Bone marrow (tissue), 2 donors: ENCODE measurements at places on chromosomes 3 and 15.

DNA sequence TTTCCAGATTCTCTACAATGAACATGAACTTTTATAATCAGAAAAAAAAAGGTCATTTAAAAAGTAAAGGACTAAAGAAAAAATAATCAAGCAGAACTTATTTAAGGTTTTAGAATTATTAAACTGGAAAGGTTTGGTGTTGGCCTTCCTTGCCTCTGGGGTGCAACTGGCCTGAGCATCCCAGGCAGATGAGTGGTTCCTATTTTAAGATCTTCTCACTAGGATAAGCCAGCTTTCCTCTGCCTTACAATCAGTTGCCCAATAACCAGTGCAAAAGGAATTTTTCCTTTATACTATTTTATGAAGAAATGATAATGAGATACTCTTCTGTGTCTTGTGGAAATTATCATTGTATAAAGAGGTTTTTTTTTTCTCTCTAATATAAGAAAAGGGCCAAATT, 56.6 kb downstream of the SEC22A start:
- no peak for DNase-seq

DNA sequence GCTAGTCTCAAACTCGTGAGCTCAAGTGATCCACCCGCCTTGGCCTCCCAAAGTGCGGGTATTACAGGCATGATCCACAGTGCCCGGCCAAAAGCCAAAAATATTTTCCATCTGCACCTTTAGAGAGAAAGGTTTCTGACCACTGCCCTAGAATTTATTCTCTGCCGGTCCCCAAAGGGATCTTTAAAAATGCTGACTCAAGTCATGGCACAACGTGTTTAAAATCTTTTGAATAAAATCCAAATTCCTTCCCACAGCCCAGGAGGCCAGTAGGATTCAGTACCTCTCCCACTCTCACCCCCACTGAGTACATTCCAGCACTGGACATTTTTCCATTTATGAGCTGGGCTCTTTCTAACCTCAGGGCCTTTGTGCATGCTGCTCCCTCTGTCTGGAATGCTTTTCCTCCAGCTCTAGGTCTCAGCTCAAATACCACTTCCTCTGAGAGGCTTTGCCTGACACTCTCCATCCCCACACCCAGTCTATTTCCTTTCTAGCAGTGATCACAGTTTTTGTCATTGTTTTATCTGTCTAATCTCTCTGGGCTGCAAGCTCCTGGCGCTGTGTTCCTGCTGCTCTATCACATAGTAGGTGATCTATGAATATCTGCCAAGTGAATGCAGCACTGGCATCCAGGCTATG, 502.9 kb downstream of the SHQ1 start:
- DNase-seq: no peak

DNA sequence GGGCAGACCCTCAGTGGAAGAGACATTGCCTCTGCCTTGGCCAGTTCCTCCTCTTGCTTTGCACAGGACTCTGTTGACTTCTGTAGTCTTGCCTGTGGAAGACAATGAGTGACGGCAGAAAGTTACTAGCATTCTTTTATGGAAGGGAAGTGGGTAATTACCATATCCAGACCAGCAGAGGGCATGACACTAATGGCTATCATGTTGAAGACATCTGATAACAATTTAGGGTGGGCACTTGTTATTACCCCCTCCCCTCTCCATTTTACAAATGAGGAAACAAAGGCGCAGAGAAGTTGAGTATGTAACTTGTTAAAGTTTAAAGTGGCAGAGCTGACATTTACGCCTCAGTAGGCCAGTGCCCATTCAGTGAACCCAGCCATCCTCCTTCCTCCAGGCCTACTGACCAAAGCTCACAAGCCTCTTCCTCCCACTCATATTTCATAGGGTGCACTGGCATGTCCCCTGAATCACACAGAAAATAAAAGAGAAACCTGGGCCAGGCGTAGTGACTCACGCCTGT, 48.2 kb upstream of the FMN1 start:
- DNase-seq: no peak

GRCh38 chr3:178960181-178960580, 111.4 kb downstream of the ZMAT3 start:
- no peak for DNase-seq

DNA sequence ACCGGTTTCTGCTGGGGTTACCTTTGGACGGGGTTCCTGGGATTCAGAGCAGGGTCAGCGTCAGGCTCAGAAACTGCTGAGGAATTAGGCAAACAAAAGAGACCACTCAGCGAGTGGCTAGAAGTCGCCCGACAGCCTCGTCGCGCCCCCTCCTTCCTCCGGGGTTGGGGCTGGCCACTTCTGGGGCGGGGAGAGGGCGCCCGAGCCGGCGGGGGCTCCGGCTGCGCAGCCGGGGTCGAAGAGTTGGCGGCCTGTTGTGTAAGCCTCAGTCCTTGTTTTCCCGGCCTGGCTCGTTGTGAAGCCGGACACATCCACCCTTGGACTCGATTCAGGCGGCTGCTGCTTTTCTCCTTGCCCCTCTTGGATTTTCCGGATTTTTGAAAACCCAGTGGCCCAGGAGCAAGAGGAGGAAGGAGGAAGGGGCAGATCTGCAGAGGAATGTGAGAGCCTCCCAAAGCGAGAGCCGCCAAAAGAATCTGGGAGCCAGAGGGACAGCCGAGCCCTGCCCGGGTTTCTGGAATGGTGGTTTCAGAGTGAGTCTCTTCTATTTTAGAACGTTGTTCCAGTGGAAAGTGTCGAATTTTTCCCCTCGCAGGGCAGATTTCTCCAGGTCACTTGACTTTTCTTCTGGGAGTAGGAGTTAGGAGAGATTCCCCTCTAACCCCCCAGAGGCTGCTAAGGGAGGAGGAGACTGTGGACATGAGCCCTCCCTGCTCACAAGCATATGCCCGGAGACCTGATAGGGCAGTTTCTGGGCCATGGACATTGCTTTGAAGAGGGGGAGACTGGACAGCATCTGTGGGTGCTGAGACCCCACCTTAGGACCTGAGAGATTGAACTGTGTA, 666 bp downstream of the SNX33 start:
- DNase-seq: no peak

DNA sequence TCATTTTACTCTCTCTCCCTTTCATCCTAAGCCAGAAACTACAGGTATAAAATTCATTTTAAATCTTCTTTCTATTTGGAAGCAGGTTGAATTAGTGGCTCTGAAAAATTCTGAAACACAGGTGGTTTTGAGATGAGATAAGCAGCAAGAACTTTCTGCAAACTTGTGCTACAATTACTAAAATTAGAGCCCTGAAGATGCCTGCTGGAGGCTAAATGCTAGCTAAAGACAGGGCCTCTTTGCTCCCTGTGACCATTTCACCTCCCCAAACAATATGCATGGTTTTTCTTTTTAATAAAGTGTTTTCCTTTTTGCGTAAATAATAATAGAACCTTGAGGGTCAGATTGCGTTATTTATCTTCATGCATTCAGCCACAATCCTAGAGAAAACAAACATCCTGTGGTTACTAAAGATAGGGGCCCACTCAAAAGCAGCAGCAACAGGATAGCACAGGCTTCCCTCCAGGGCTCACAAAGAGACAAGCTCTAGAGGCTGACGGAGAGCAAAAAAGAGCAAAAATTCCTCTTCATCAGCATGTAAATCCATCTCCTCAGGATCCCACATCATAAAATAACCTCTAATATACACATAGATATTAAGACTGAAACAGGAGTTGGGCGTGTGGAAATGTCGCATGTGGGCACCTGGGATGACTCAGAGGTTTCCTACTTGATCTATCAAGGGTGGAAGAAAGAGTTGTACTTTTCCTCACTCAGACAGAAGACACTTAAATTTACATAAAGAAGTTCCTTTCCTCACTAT, 26.5 kb upstream of the CP start:
- no peak for DNase-seq
